Esophagus mucosa (tissue), 1 donor: ENCODE measurements at places on chromosomes 5 and 9.

- ATAC-seq: no peak
These were observed 353.0 kb downstream of the PLK2 start for GRCh38 chr5:58106754-58107410.

- no peak for ATAC-seq
These were observed 225.3 kb upstream of the TLE4 start for GRCh38 chr9:79346350-79347020.

GRCh38 chr5:31116466-31117031 is 76.9 kb upstream of the CDH6 start:
- no peak for ATAC-seq

DNA sequence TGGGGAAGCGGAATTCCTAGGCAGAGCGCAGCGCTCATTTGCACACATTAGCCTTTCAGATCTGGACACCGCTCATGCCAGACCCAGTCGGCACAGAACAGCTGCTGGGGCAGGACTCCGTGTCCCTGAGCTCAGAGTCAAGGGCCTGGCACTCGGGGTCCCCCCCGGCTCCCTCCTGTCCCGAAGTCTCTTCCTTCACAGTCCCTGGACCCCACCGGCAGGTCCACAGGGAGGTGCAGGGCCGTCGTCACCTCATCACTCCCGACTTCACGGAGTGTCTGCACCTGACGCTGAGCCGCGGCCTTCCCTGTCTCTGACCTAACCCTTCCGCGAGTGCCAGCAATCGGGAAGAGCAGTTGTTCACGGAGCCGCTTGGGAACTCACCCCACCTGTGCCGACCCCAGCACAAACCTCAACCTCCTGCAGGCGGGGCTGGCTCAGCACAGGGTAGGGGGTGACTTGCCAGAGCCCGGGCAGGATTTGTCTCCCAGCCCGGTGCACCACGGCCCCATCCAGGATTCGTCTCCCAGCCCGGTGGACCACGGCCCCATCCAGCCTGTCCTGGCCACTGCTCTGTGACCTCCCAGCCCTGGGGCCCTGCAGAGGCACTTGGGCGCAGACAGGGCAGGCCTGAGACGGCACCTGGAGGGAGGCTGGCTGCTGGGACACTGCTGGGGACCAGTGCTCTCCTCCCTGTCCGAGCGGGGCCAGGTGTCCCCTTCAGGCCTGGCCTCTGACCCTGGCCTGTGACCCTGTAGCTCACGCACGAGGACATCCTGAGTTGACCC is 9.9 kb upstream of the SLC9A3 start:
- ATAC-seq: no peak

- no peak for ATAC-seq
These were observed 37.4 kb upstream of the ALDH1B1 start for GRCh38 chr9:38355115-38355514.

DNA sequence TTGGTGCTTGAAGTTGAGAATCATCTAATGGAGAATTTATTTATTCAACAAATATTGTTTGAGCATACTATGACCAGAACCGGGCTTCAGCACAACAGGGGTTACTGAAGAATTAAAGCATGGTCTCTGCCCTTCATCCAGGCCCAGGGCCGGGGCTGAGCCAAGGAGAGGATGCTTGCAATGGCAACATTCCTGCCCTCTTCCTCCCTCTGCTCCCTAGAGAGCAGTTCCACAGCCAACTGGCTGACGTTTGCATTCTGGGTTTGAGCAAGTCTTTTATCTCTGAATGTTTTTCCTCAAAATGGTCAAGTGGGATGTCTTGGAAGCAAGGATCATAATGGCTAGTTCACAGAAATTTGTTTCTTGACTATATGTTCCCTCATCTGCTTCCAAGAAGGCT is 80.7 kb downstream of the GLDC start:
- ATAC-seq: no peak

- ATAC-seq: no peak
These were observed 77.9 kb downstream of the SLCO4C1 start for GRCh38 chr5:102218159-102218558.

GRCh38 chr9:83432104-83432627 is 106.0 kb downstream of the FRMD3 start:
- ATAC-seq: no peak

DNA sequence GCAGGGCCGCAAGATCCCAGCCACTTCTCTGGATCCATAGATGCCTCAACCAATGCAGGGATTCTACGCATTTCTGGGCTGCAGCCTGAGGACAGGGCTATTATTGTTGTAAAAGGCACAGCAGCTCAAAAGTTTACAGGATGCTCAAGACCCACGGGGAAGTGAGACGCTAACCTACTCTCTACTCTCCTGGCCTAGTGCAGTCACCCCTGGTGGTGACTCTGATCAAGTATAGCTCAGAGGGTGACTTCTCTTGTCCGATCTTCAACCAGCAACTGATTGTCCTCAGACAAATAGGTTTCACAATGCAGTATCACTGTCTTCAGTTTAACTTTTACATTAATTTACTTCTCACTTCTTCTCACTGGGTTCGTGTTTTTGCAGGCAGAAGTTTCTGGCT is 34.3 kb upstream of the ZNF354B start:
- no peak for ATAC-seq

- peak; percentile 64 for ATAC-seq
These were observed 74.5 kb downstream of the MAPKAP1 start for GRCh38 chr9:125632321-125633115.
